LoVo (cell line): ENCODE measurements at places on chromosomes 5 and 9.

GRCh38 chr5:73945505-73945904, 319.5 kb downstream of the ARHGEF28 start:
- DNase-seq, result no peak

- DNase-seq, result peak; percentile 69
Observed at GRCh38 chr5:136424835-136425584, 59.7 kb upstream of the TRPC7 start.

DNA sequence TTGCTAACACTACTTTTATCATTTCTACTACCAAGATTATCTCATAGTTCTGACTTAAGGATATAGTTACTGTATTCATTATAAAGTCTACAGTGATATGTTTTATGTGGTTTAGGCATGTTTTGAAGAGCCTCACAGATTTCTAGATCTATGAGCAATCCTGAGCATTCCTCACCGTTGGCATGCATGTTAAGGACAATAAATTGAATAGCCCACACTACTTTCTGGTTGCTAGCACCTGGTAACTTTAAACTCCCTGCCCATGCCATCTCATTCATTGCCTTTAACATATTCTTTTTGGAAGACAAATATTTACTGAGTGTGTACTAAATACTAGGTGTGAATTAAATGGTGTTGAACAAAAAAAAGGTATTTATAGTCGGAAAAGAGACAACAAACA, 868.1 kb upstream of the CDH9 start:
- DNase-seq, result peak; percentile 24

- no peak for DNase-seq
Observed at GRCh38 chr5:882253-883183, 10.1 kb downstream of the BRD9 start.

GRCh38 chr9:16062542-16063240, 509.8 kb downstream of the CCDC171 start:
- DNase-seq, result peak; percentile 32

DNA sequence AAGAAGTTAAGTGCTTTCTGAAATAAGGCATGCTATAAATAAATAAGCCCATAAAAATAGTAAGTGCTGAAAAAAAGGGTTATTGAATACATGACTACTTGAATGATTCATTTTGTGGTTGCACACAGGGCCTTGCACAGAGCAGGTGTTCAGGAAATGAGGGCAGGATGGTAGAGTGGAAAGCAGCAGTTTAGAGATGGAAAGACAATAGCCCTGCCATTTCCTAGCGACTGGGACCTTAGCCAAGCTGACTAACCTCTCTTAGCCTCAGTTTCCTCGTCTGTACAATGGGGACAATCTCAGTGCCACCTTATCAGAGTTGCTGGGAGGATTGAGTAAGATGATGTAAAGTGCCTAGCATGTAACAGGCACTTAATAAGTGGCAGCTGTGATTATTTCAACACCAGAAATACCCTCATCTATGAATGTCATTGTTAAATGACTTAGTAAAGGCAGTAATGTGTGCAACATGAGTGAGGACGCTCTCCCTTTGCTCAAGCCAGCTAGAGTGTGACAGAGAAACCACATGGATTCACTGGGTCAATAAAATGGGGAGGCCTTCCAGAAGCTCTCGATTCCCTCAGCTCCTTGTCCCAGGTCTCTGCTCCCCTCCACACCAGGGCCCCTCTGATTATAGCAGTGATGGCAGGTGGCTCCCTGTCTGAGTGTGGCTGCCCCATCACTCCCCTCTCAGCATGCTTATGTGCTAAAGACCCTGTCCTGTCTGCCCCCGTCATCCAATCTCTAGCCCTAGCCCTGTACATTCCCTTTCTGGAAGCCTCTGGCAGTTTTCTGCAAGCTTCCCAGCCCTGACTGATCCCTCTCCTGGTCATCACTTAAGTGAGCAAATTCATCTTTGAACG, 16.0 kb upstream of the PHF19 start:
- peak; percentile 45 for DNase-seq

GRCh38 chr5:97136475-97136874, 5.9 kb downstream of the LIX1 start:
- no peak for DNase-seq

DNA sequence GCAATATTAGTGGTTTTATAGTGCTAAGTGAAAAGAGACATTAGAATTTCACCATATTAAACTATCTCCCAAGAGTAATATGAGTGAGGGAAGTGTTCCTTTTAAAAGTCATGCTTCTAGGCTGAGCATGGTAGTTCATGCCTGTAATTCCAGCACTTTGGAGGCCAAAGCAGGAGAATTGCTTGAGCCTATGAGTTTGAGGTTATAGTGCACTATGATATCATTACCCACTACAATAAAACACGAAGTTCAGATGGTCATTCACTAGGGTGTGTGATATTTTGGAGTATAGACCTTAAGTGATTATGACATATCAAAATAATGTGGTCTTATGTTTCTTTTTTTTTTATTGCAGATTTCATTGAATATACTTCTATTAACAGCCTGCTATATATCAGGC, 6.7 kb downstream of the KIF2A start:
- DNase-seq, result no peak

- no peak for DNase-seq
Observed at GRCh38 chr9:113646491-113646890, 183.0 kb downstream of the RGS3 start.

DNA sequence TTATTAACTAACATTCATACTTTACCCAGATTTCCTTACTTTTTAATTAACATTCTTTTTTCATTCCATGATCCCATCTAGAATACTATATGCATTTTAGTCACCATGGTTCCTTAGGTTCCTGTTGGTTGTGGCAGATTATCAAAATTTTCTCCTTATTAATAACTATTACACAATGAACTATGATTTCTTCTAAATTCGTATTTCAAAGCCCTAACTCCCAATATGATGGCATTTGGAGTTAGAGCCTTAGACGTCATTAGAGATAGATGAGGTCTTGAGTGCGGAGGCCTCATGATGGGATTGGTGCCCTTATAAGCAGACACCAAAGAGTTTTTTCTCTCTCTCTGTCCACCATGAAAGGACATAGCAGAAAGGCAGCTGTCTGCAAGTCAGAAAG, 485.4 kb downstream of the TLR4 start:
- no peak for DNase-seq

DNA sequence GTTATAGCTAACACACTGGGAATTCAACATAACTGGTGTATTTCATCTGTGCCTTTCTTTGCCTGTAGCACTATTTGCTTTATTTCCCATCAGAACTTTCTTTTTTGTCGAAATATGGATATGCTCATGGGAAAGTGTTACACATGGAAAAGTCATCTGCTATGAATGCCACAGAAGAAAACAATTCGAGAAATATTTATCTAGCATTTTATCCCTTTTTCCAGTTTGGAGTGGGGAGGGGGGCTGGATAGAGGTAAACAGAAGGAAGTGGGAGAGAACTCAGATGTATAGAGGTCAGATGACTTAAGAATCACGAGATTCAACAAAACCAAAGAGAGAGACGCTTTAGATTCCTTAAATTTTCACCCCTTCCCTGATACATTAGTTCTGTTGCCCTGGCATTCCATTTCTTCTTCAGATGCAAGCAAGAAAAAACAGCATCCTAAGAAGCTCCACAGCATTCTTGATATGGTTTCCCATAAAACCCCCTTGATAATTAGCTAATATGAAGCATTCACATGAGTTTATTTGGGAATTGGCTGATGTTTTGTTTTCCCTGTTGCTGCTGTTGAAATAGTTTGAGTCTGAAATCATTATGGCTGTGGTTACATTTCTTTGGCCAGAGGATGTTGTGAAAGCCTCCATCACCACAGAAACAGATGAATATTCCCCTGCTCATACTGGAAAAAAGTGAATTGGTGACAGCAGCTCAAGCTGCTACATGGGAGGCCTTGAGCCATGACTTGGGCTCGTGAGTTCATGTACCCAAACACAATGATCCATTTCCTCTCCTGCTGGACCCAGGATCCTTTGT, 335.8 kb upstream of the DAB2 start:
- no peak for DNase-seq

DNA sequence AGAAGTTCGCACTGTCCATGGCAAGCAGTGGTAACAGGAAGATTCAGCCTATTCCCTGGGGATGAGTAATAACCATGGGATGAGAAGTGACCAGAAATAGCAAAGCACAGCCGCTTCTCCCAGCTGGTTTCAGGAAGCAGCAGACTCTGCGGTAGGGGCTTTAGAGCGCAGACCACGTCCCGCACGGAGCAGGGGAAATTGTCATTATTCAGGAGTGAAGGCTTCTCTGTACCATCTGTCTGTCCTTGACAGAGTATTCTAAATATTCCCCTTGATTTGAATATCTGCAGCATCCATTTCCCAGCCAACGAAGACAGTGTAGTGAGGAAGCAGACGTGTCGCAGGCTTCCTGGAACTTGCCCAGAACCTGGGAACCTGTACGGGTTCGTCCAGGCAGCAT, 159.6 kb downstream of the NXNL2 start:
- no peak for DNase-seq

DNA sequence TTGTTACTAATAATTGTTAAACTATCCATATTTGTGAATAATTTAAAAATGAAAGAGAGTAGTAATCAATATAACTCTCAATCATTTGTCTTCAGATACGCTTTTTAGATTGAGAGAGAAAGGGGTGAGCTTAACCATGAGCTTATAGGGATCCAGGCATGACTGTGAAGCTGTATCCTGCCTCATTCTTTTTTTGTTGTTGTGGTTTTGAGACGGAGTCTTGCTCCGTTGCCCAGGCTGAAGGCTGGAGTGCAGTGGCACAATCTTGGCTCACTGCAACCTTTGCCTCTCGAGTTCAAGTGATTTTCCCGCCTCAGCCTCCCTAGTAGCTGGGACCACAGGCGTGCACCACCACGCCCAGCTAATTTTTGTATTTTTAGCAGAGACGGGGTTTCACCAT, 44.0 kb downstream of the NIPAL4 start:
- DNase-seq, result no peak

- DNase-seq, result no peak
Observed at GRCh38 chr5:170691657-170692056, 91.9 kb upstream of the GABRP start.

DNA sequence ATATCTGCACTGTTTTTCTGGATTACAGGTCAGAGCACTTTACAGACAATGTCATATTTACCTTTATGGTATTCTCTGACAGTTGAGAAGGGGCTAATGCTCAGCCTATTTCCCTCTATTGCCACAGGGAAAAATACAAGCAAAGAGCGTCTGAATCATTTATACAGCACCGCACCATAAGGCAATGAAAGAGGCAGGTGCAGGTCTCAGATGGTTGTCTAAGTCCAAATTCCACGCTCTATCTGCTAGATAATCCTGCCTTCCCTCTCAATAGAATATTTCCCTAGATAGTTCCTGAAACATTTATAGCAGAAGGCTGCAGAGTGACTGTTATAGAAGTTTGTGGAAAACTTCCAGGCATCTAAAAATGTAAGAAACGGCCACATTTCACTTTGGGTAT, 446.1 kb upstream of the CDH6 start:
- DNase-seq, result no peak

DNA sequence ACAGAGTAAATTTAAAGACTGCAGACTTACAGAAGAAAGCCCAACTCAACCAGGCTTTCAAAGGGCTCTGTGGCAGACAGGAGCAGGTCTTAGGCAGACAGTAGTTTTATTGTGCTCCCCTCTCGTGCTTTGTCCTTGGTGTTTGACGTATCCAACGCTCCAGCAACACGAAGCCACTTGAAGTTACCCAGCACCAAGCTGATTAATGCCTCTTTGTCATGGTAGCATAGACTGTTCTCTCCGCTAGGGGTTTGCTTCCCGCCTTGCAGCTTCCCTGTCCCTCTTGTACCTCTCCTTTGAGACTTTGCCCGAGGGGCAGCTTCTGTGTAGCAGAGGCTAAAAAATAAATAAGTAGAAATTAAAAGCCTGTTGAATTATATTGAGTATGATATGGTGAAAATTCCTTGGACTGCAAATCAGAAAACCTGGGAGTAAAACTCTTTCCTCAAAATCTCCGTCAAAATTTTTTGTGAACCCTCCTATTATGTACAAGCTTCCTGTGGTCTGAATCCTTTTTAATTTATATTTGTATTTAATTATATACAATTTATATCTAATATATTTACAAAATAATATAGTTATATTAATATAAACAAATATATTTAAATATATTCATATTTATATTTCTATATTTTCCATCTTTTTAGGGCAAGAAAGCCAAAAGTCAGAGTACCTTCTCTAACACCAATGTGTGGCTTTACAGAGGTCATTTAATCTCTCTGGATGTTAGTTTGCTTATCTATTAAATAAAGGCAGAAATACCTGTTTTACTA, 405.4 kb downstream of the DMAC1 start:
- DNase-seq, result no peak

- peak; percentile 74 for DNase-seq
Observed at GRCh38 chr5:16616536-16617273, at the start of gene RETREG1. RETREG1 (minus strand) TSS chr5:16616997; CDS start chr5:16616971, 26 bp downstream.

DNA sequence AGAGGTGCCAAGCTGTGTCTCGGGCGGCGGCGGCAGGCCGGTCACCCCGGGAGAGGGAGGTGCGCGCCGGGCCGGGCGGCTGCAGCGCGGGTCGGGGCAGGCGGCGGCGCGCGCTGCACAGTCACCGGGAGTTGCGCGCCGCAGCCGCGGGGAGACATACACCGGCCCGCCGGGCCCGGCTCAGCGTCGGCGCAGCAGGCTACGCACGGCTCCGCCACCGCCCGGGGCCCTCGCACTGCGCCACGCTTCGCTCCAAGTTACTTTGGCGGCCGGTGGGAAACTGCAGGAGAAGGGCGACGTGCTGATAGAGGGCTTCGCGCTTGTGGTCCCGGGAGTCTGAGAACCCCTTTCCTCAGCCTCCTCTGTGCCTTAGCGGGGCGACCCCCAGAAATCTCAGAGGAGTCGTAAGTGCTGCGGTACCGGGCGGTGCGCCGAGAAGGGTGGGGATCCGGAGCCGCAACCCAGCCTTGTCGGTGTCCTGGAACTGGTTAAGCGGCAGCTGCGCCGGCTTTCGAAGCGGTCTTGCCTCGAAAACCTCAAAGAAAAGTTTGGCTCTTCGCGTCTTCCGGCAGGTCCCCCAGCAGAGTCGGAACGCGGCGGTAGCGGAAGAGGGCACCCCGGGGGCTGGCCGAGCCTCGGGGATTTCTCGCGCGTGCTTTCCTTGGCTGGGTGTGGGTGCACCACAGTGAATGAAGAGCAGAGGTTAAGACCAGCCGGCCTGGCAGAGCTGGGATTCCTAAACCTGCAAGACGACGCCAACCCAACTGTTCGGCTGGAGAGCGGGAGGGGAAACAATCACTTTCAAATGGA, at the start of gene EFNA5:
Gene EFNA5, minus strand, starts transcription at position 6 of the 810 bp plus-strand sequence.
- peak; percentile 39 for DNase-seq

DNA sequence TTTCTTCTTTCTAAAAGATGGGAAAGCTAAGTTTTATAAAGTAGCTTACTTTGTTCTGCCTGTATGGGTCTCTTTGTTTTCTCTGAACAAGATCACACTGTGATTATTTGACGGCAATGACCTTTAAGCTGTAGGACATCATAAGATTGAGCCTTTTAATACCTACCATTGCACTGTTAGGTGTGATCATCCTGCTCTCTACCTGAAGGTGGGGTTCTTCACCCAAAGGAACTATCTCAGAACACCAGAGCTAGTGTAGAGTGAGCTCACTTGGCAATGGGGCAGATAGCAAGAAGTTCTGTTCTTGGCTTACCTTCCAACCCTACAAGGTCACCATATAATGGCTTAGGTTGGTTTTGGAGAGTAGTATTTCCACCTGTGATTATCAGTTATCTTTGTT, 200.2 kb downstream of the SPATA31D1 start:
- DNase-seq, result no peak
